MM.1S (cell line): ENCODE measurements at places on chromosomes 6 and 20.

DNA sequence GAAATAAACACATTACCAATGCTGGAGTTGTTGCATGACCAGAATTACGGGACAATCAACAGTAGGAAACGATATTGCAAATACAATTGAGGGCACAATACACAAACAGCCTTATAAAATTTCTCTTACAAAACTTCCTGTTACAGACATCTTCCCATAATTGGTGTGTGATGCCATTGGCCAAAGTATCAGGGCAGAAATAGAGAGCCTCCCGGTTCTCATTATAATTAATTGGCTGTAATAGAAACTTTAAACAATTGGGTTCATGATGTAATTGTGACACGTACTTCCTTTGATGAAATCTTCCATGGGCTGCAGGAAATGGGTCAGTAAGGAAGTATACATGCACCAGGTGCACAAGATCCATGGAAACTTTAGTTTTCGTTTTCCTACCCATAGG, 40.3 kb upstream of the RALGAPA2 start:
- no peak for DNase-seq

GRCh38 chr20:47701612-47702011, 83.7 kb downstream of the SULF2 start:
- no peak for DNase-seq

GRCh38 chr6:166559211-166559610, 27.3 kb downstream of the RAMACL start:
- DNase-seq = no peak

DNA sequence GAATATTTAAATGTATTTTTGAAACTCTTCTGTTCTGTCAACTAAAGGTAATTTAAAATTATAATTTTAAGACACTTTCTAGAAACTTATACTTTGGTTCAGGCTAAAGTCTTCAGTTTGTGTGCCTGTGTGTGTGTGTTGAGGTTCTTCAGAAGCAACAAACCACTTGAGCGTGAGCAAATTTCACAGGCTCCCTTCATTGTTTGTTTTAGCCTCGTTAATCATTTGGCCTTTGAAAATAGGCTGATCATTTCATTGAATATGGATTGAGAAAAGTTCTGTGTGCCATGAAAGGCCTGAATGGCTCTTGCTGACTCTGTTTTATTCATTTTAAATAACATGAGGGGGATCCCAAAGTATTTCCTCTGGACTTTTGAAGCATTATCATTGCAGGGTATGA, 420.1 kb downstream of the CDKAL1 start:
- DNase-seq = no peak

- no peak for DNase-seq
These were observed 2.3 kb downstream of the RIN2 start for GRCh38 chr20:19760371-19760721.

DNA sequence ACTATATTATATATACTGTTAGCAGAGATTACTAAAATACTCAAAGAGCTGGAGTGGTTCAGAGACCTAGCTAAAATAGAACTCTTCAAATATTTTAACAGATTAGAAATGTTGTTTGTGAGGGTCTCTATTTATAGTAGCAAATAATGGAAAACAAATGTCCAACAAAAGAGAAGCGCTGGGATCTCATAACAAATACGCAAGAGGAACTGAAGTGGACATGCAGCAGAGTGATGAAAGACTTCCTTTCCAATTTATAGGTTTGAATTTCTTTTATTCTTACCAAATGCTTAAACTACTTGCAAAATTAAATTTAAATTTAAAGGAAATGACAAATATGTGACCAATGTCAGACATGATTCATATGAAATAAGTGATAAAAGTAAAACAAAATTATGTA, 49.9 kb downstream of the PIGU start:
- DNase-seq = no peak

- peak; percentile 51 for DNase-seq
These were observed 516 bp downstream of the GTPBP2 start for GRCh38 chr6:43628393-43629103.

DNA sequence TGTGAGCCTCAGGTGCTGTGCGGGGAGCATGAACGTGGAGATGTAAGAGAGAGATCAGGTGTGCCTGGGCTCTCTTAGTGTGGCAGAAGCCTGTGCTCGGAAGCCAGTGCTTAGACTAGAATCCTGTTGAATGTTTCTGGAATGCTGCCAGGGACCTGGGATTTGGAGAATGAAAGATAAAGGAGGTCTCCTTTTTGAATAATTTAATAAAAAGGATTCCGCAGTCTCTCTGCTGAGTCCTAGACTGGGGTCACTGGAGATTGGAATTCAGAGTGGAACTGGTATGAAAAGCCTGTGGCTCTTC, 18.8 kb upstream of the EFCAB8 start:
- DNase-seq = no peak

- DNase-seq = no peak
These were observed 42.3 kb downstream of the TMC2 start for GRCh38 chr20:2578475-2579192.

DNA sequence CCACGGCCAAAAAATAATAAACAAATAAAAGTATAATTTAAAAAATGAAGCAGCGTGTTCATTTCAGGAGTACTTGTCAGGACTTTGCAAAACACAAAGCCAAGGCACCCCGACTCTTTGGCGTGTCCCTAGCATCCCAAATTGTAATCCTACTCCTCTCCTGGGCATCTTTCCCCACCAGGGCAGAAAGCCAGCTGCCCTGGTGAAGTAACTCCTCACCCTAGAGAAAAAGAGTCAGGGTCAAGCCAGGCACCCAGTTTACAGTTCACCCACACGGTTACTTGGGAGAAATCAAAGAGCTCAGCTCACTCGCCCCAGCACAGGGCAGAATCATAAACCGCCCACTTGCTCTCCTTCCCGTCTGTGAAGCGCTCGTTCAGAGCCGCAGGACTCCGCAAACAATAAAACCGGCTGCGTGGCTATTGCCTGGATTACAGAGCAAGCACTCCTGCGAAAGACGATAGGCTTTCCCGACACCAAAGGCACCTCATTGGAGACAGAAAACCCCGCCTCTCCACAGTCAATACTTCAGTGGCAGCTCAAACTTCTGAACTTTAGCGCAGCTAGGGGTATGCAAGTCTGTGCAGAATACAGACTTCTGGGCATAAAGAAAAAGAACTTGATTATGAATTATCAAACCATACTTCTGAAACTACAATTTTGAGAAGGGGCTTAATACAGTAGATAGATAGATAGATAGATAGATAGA, 73.0 kb upstream of the NHSL1 start:
- DNase-seq = no peak

- no peak for DNase-seq
These were observed 300.9 kb upstream of the MAP3K7 start for GRCh38 chr6:90887764-90888163.

- DNase-seq = no peak
These were observed 35.8 kb downstream of the METTL24 start for GRCh38 chr6:110322151-110322873.

DNA sequence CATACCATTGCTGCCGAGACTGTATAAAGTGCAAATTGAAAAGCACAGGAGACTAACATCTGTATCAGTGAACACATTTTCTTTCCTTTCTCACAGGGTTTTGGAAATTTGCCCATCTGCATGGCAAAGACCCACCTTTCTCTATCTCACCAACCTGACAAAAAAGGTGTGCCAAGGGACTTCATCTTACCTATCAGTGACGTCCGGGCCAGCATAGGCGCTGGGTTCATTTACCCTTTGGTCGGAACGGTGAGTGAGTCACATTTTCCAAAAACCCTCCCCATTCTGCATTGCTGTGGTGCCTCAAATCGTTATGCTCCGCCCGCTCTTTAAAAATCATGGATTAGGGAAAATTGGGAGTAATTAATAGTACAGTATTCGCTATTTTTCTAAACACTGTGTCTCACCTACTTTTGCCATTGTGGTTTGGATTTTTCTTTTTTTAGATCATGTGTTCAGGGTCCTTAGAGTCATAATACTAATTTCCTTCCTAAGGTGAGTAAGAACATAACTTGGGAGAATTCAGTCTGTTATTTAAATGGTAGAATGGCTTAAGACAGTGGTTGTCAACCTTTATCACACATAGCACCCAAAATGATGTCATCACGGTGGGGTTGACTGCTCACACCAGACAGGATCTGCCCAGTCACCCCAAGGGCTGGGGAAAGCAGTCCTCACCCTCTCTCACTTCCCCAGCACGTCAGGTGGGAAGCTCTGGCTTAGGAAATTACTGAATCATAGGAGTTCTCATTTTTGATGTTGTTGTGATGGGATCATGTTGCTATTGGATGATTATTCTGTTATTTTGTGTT, 171.6 kb downstream of the MTHFD1L start:
- DNase-seq = no peak

- no peak for DNase-seq
These were observed 95.7 kb downstream of the YTHDF1 start for GRCh38 chr20:63119963-63120807.

DNA sequence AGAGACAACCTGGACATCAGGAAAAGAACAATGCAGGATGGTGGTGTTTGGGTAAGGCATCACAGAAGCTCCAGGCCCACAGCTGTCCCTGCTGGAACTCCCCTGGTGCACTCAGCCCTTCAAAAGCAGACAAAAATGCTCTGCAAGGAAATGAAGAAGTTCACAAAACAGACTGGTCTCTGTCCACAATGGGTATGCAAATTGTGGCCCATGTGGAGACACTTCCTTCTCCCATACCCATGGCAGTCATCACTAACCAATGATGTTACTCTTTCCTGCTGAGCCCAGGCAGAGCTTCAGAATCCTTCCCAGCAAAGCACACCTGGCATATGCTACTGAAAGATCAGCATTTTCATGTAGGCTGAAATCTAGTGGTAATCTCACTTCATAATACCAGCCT, 42.6 kb upstream of the PXDC1 start:
- DNase-seq = peak; percentile 80

DNA sequence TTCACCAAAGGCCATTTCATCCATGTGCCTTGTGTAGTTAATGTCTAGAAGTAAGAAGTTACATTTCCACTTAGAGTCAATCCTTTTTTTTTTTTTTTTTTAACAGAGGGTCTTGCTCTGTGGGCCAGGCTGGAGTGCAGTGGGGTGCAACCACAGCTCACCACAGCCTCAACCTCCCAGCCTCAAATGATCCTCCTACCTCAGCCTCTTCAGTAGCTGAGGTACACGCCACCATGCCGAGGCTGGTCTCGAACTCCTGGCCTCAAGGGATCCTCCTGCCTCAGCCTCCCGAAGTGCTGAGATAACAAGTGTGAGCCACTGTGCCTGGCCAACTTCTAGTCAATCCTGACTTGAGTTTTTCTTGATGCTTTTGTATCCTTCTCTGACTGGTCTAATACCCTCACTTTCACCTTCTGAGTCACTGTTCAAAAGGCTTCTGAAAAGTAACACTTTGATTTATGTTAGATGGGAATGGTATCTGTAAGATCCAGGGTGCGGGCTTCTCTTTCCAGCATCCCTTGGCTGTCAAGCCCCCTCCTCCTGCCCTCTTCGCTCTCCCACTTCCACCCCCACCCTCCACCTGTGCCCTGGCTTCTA, 22.1 kb downstream of the TRAM2 start:
- DNase-seq = no peak

DNA sequence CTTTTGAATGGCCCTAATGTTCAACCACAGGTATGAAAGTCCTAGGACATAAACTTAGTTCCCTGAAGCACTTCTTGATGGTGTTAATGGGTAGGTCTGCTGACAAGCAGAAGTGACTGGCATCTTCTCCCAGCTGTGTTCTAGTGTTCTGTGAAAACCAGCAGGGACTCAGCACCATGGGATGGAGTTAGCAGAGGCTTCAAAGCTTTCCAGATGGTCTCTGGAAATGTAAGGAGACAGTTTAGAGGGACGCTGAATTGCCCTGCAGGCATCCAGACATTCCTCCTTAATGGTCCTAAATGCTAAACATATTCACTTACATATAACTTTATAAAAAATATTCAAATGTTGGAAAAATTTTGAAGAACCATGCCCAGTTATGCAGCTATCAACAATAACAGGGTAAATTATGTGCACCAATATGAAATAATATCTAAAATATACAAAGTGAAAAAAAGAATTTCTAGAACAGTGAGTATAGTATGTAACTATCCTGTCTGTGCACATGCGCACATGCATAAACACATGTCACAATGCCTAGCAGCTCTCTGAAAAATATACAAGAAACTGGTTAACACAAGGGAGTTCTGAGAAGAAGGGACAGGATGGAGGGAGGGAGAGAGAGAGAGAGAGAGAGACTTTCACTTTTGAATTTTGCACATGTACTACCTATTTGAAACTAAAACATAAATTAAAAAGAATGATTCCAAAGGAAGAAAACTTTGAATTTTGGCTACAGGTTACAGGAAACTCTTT, 87.2 kb downstream of the PRDM1 start:
- peak; percentile 40 for DNase-seq

DNA sequence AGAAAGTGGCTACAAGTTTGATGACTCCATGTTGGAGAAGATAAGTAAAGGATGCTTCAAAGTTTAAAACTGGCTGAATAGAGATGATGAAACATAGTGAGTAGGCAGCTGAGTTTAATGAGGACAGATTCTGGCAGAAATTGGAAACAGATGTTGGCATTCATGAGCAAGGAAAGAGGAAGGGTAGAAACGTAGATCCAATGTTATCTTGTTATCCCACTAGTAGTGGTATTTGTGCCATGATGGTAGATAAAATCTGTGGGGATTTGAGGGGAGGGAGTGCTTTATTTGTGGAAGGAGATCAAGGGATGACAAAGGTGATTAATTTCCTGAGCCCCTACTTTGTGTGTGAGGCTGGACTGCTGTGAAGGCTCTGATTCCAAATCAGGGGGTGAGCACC, 69.5 kb downstream of the MRAP2 start:
- no peak for DNase-seq

- DNase-seq = no peak
These were observed 121.0 kb upstream of the LOC128125822 start for GRCh38 chr6:63451238-63451637.

- DNase-seq = peak; percentile 81
These were observed 1.5 kb upstream of the MSH5 start for GRCh38 chr6:31737991-31738979.

GRCh38 chr6:42707595-42707994, 14.8 kb downstream of the PRPH2 start:
- DNase-seq = no peak

DNA sequence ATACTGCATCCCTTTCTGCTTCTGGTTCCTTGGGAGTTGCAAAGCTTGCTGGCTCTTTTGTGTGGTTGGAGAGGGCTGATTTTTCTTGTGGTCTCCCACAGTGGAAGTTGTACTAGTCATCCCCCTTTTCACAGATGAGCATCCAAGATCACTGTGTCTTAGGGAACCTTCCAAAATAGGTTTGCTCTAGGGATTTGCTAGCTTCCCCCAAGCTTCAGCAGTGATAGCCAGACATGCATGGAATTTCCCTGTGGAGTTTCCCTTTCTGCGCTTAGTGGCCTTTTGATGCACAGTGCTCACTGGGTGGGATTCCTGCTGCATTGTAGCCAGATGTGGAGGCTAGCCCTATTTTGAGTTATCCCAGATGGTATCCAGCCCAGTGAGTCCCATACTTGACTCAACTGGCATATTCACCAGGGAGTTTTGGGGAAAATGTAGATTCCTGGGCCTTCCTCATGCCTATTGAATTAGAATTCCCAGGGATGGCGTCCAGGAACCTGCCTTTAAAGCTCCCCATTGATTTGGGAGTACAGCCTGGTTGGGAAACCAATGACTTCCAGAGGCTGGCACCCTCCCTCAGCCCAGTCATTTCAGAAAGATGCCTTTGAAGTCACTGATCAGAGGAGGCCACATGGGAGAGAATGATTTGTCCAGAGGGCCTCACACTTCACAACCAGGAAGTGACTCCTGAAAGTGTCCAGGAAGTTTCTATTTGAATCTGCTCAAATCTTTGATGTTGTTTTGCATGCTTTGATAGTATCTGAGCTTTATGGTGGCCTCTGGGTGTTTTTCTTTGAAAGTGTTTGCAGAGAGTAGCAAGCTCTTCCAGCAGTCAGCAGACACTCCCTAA, 25.9 kb downstream of the PPARD start:
- no peak for DNase-seq
